Stimulated activated CD4-positive, alpha-beta T cell treated with anti-CD3 and anti-CD28 coated beads, TNF-alpha, amount 100 ng/mL, for 4 hours (primary cell): ENCODE measurements at places on chromosomes 6 and 20.

GRCh38 chr20:58832457-58832856 is 18.2 kb downstream of the GNAS-AS1 start:
- no peak for DNase-seq

- peak; percentile 27 for DNase-seq
Observed at GRCh38 chr6:29631860-29632731, 887 bp downstream of the GABBR1 start.

GRCh38 chr6:97133067-97133466 is 149.9 kb downstream of the MMS22L start:
- no peak for DNase-seq

DNA sequence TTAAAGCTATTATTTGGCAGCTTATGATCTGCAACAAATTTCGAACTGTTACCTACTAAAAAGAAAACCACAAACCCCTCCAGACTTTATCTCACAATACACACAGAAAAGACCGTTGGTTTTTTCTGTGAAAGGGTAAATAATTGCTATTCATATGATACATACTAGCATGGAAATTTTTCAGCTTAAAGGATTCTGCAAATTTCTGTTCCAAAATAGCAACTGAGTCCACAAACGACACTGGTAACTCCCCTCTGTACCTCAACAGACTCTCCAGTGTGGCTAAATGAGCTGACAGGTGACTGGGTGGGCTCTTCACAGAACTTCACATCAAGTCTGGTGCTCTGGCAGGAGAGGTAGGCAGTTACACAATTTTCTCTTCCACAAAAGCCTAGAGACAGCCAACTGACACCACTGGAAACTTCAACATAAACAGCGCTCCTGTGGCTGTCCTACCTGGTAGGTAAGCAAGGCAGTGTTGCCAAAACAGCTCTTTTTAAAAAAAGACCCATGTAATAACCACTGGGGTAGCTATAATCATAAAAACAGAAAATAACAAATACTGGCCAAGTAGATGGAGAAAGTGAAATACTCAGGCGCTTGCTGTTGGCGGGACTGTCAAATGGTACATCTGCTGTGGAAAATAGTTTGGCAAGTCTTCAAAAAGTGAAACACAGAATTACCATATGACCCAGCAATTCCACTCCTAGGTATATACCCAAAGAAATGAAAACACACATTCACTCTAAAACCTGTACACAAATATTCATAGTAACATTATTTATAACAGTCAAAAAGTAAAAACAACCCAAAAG is 37.8 kb downstream of the ELOVL5 start:
- DNase-seq = no peak

DNA sequence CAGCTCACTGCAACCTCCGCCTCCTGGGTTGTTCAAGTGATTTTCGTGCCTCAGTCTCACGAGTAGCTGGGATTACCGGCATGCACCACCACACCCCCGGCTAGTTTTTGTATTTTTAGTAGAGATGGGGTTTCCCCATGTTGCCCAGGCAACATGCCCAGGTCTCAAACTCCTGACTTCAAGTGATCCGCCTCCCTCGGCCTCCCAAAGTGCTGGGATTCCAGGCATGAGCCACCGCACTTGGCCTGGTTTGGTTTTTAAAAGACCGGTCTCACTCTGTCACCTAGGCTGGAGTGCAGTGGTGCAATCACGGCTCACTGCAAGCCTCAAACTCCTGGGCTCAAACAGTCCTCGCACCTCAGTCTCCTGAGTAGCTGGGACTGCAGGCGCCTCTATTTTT is 40.1 kb downstream of the VSTM2L start:
- no peak for DNase-seq

GRCh38 chr20:33394718-33395117 is 6.6 kb downstream of the CDK5RAP1 start:
- DNase-seq = no peak

DNA sequence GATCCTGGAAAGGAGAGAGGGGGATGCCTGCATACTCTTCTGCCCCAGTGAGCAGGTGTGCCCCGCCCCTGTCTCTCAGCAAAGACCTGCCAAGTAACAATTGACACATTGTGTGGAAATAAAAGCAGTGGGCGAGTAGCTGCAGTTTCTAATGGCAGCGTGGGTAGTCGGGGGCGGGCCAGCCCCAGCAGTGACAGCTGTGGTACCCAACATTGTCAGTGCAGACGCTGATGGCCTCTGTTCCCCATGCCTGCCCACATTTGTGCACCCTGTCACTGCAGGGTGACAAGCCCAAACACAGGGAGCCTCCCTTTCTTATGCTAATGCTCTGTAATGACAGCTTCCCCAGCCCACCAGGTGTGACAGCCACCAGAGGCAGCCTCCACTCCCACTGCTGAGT is 491.7 kb downstream of the DHX35 start:
- no peak for DNase-seq

DNA sequence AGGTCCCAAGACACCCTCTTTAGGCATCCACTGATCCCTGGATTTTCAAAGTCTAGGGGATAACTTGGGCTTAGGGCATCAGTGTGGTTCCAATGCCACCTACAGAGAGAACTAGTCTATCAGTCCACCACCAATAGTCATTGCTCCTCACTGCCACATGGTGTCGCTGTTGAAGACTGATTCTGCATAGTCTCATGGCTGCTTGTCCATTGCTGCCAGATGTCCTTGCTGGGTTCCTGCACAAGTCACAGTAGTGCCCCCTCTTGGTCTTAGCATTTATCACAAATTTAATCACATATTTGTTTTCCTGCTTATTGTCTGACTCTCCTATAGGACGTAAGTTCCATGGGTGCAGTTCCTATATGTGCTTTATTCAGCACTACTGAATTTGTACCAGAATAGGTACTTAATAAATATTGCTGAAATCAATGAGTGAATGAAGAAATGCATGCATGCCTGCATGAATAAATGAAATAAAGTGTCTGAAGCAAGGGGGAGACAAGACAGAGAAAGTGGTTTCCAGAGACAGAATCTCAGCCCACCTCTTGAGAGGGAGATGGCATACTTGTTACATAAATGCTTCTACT is 45.9 kb upstream of the RALY start:
- DNase-seq = peak; percentile 8

GRCh38 chr6:144195671-144196270 is 45.5 kb downstream of the STX11 start:
- DNase-seq = no peak

DNA sequence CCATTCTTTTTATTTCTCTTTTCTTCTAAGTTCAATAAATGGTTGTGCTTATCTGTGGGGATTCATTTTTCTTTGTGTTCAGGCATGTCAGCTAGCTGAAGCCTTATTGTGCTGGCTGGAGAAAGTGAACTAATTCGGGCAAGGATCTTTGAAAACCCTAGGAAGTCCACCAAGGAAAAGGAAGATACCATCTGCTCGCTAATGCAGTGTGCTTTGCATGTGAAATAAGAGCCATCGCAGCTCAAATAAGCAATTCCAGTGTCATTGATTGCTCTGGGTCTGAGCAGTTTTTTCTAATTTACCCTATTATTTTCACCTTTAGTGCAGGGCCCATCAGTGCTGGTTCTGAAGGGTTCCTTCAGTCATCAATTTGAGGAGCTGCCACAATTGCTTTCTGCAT is 309.4 kb upstream of the SOX4 start:
- DNase-seq = no peak

GRCh38 chr20:1813674-1814635 is 81.3 kb upstream of the SIRPA start:
- DNase-seq = no peak

GRCh38 chr6:17884498-17885478 is 102.6 kb downstream of the KIF13A start:
- no peak for DNase-seq

DNA sequence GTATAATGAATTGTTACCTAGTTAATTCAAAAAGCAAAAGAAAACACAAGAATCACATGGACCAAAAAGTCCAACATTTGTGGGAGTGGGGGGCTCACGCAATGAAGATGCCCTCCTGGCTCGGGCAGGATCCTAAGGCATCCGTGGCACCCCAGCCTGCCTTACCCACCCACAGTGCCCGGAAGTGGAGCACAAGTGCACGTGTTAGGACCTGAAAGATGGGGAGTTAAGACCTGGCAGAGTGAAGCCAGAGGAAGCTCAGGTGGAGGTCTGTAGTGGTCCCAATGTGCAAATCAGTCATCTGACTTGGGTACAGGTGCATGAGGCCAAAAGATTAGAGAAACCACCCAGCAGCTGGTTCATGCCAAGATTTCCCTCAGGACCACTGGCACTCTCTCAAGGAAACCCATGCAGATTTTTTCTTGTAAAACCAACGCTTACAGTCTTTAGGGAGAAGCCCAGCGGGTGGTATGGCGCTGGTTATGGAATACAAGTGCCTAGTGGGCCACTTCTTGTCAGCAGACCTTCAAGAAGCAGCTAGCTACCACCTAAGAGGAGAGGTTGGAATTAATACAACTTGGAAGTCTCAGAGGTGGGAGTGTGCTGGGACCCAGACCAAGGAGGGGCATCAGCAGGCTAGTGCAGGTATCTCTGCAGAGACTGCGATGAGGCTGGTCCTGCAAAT is 42.1 kb downstream of the BFSP1 start:
- no peak for DNase-seq

- DNase-seq = no peak
Observed at GRCh38 chr6:122719176-122719575, 60.3 kb upstream of the FABP7 start.

DNA sequence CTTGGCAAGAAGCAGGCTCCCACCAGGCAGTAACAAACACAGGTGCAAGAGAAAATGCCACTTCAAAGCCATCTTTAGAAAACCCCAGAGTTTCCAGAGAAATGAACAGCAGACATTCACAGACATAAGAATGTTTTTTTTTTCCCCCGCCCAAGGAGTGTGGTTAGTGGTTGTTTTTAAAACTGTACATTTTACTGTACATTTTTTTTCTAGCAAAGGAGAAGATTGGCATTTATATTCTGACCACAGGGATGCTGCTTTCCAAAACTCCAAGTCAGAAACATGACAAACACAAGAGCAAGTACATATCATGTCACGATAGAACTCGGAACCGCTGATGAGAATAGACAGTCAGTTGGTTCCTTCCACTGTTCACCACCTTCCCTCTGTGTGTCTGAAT is 197.9 kb downstream of the LRFN2 start:
- no peak for DNase-seq
